AG10803 (cell line): ENCODE measurements at places on chromosomes 5 and 9.
A peak's percentile ranks its signal among the peaks of the same experiment; 100 is the strongest.

DNA sequence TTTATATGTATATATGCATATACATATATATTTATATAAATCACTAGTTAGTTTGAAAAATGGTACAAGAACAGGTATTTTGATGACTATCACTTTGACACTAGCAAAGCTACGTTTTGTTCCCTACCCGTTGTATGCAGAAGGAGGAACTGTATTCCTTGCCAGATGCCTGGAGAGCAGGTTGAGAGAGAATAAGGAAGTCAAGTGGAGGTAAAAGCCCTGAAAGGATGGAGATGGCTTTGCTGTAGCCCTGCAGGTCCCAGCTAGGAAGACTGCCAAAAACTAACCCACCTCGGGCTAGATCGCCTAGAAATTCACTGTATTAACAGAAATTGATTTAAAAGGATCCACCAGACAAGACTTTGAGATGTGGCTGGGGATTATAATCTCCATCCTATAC is 229.3 kb downstream of the RFX3 start:
- DNase-seq: no peak

DNA sequence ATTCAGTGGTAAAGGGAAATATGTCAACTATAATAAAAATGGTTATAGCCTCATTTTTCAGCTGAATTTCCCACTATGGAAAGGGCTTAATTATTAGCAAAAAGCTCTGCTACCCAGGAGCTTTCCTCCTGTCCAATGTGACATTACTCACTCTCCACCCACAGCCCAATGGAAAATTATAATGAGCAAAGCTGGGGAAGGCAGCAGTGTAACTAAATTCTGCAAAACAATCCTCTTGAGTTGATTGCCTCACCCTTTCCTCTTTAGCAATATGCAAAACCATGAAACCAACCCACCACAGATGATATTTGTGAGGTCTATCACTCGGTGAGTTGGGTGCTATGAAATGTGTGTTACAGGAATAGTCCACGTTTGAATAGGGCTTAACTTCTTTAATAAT is 14.0 kb upstream of the PLPPR1 start:
- DNase-seq: no peak

GRCh38 chr9:99357575-99357974 is 135.5 kb downstream of the SEC61B start:
- peak; percentile 38 for DNase-seq

GRCh38 chr5:139578325-139578724 is 17.2 kb downstream of the UBE2D2 start:
- DNase-seq: no peak

GRCh38 chr9:221989-222776 is 7.5 kb downstream of the DOCK8 start:
- no peak for DNase-seq

DNA sequence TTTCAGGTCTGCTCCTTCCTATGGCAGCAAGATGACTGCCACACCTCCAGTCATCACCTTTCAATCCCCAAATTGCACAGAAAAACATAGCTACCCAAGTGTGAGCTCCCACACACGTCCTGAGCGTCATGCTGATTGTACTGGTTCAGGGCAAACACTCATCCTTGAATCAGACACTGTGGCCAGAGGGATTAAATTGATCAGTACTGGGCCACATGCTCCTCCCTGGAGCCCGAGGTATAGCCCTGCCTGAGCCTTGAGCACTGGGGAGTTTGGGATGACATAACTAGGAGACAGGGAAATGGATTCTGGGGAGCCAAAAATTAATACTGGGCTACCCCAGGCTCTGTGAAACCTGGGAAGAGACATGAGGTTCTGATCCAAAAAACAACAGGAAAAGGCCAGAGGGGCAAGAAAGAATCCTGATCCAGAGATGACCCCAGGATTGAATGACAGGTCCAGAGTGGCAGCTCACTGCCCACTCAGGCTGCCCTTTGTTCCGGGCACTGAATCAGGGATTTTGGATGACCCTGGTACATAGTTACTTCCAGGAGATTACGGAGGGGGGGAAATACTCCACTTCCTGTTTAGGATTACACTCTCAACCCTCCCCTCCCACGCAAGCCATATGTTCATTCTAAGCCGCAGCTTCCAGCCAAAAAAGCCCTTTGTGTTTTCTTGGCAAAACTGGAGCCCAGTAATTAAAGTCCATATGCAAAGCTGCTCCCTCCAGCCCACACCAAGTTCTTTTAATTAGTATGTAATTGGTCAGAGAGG is 141.6 kb upstream of the SPRY4 start:
- peak; percentile 41 for DNase-seq

DNA sequence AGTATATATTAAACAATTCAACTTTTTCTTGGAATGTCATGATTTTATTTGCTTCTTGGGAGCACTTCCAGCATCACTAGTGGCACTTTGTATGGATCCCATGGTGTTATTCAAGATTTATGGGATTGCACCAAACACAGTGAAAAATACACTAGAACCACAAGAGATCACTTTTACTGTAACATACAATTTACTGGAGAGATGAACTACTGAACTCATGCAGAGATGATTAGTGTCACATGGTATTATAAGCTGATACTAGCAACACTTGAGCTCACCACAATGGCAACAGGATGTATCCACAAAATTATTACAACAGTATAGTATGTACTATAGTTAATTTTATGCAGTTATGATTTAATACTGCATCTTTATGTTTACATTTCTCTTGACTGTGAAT is 16.3 kb upstream of the SLC36A2 start:
- no peak for DNase-seq

- peak; percentile 77 for DNase-seq
Measured at GRCh38 chr9:97923529-97924108, 1.3 kb upstream of the TRMO start.

DNA sequence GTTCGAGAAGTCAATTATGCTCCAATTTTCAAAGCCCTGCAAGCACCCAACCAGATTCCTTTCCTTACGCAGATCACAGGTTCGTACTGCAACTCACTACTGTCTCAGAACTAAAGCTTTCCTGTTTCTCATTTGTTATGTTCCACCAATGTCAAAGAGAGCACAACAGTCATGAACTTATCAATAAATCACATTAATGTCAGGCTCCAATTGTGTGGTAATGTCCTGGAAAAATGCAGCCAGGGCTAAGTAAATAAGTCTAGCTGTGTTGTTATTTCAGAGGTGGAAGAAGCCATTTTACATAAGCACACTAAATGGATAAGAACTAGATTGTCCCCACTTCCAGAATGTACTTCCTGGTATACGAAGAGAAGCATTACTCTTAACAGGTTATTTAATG is 488.6 kb upstream of the PTGER4 start:
- no peak for DNase-seq

- no peak for DNase-seq
Measured at GRCh38 chr5:149223081-149223848, 48.4 kb upstream of the AFAP1L1 start.

DNA sequence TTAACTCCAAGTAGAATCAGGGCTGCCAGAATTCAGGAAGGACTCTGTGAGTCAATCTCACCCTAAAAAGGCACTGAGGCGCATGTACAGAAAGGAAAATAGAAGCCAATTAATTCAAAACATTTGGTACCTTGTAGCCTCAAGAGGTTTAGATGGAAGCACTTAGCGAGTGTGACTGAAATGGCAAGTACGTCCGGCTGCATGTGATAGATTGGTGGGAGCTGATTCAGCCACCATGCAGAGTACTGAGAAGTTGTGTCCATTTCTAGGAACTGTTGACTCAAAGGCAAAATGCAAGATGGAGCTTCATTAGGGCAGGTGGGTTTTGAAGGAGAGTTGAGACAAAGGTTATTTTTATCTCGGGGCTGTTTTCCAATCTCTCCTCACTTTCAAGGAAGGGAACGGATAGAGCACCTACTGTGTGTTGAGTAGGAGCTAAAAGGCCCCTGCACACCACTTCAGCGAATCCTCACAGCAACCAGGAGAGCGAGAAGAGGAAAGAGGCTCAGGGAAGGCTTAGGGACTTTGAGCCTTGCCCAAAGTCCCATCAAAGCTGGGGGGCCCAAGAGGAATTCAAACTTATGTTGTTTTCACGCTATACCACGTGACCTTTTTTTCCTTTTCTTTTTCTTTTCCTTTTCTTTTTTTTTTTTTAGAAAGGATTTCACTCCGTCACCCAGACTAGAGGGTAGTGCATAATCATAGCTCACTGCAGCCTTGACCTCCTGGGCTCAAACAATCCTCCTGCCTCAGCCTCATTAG is 34.6 kb upstream of the CPEB4 start:
- DNase-seq: peak; percentile 11

DNA sequence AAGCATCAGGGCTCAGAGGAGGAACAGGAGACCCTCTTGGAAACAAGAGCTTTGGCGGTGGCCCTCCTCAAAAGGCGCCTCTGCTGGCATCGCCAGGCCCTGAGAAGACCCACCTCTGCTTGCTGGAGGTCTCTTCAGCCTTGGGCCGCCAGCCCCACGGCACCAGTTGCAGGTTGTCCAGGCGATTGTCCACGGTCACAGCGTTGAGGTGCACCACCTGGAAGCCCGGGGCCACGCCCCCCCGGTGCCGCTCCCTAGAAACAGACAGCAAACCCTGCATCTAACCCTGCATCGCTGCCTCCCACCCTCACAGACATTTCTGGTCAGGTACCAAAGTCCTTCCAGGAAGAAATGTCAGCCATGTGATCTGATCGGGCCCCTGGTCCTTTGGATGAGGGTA is 3.5 kb downstream of the ZMYND19 start:
- DNase-seq: no peak

- DNase-seq: peak; percentile 54
Measured at GRCh38 chr5:155919126-155919525, 407.8 kb upstream of the SGCD start.

GRCh38 chr9:15155826-15156225 is 151.2 kb downstream of the TTC39B start:
- peak; percentile 16 for DNase-seq

- DNase-seq: no peak
Measured at GRCh38 chr5:149776361-149777305, 46.5 kb downstream of the PPARGC1B start.

DNA sequence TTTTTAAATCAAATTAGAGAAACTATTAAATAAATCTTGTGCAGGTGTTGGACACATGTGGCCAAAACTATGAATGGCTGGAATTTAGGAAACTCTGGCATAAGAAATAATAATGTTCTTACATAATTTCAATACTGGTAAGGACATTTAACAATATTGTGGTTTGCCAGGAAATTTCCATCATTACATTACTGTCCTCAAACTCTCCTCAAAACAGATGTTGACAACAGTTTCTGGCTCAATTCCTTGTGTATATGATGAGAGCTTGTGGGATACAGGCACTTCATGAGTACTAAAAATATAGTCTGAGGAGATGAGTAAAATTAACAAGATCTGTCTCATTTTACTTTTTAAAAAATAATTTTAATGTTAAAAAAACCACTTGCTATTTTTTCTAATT is 27.9 kb downstream of the MCTP1 start:
- DNase-seq: peak; percentile 3

- peak; percentile 76 for DNase-seq
Measured at GRCh38 chr9:113682297-113682771, 193.8 kb upstream of the ZNF618 start.

DNA sequence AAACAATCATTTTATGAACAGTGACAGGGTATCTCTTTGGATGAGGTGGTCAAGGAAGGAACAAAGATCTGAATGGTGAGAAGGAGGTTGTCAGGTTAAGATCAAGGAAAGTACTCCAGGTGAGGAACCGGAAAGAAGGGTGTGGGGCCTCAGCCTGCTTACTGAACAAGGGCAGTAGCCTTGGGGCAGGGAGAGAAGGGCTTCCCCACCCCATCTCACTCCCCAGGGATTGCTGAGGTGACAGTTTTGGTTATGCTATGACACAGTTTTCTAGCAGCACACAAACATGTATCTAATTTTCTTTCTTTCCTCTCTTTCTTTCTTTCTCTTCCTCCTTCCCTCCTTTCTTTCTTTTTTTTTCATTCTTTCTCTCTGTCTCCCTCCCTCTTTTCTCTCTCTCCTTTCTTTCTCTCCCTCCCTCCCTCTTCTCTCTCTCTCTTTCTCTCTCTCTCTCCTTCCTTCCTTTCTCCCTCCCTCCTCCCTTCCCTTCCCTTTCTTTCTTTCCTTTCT is 4.1 kb upstream of the HDHD3 start:
- no peak for DNase-seq

DNA sequence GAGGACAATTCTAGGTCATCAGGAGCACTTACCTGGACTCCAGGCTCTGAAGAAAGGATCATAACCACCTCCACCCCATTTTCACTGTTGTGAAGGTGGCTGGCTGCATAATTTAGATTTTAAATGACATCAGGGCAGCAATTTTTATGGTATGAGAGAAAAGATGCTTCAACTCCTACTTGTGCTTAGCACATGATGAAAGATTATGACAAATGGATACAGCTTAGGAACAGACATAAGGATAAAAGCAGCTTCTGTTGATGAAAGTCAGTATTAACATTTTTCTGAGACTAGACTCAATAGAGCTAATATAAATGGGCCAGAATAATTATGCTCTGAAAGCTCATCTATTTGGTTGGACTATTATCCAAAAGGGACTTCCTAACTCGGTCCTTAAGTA is 72.2 kb downstream of the SIL1 start:
- DNase-seq: no peak

DNA sequence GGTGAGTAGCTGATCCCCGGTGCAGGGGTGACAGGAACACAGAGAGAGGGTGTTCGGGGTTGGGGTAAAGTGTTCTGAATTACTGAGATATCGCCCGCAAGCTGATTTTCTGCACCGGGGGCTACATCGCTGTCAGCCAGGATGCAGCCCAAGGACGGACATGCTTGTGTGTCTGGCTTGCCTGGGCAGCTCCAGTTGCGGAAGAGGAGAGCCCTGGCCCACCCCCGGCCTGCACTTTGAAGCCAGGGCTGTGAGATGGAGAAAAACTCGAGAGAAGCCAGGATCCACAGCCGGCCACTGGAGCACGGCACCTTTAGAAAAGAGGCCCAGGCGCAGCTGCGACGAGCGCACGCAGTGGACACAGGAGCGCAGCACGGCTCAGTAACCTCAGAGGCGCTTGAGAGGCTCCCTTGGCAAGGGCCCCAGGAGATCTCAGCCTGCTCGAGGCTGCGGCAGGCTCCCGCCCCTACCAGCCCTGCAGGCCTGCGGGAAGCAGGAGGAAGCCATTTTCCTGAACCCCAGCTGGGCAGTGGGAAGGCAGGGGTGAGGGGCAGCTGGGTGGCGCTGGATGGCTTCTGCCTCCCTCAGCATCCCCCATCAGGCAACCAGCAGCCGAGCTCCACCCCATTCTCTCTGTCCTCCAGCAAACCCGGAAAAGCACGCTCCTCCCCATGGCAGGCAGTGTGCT is 59.2 kb downstream of the C9orf50 start:
- DNase-seq: no peak

GRCh38 chr5:143037071-143037470 is 266.9 kb downstream of the ARHGAP26 start:
- DNase-seq: no peak

GRCh38 chr5:148374690-148375360 is 8.9 kb upstream of the FBXO38 start:
- DNase-seq: peak; percentile 75

GRCh38 chr9:134028575-134029247 is 3.4 kb downstream of the BRD3OS start:
- no peak for DNase-seq

- DNase-seq: no peak
Measured at GRCh38 chr9:79655551-79655950, 83.8 kb downstream of the TLE4 start.

DNA sequence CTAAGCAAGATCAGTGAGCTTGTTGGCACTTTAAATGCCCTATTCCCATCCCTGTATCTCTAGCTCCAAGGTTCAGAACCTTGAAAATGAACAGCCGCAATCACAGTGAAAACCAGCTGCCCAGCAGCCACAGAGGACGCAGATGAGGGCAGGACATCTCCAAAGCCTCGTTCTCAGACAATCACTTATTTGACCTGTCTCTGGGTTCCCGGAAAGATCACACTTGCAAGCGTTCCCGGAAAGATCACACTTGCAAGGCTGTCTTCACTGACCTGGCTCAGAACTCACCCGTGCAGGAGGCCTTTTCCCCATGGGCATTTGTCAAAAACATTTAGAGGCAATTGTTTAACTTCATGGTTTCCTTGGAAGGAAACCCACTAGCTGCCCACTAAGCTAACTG is 25.7 kb downstream of the IPPK start:
- no peak for DNase-seq
